ENCODE measurements at places on chromosomes 11 and 22.
A peak's percentile ranks its signal among the peaks of the same experiment; 100 is the strongest.

DNA sequence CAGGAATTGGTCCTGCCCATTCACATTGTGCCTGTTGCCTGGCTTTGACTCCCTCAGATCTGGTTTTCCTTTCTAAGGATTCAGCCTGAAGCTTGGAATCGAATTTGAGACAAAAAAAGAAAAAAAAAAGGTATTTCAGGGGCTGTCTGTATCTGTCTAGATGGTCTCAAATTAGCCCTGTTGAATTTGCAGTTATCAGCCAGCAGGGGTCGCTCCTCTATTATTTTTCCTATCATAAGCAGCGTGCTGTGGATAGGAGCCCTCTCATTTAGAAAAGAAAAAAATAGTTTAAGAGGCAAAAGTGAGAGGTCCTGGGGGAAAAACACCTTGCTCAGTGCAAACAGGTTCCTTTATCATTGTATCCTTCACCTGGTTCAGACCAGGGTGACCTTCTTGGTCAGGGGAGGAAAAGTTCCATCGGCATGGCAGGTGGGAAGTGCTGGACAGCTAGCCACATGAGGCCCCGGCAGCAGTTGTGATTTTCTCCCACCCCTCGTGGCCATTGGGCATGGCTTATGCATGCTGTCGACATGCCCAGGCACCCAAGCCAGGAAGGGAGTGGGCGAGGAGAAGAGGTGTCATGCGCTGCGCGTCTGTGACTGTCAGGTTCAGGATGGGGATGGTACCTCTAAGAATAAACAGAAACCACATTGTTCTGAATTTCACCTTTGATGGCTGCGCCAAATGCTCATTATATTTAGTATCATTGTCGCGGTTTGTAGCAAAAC lies 13.1 kb downstream of the OR5AK2 start:
- no peaks in the 10 kb centered on the region for H3K27me3 ChIP-seq
- no peak overlapping the region for H3K4me3 ChIP-seq
- no peaks in the 10 kb centered on the region for H3K4me1 ChIP-seq
- no peak for DNase-seq
- no peak overlapping the region for H3K27ac ChIP-seq
- H3K36me3 ChIP-seq = no peaks in the 10 kb centered on the region

DNA sequence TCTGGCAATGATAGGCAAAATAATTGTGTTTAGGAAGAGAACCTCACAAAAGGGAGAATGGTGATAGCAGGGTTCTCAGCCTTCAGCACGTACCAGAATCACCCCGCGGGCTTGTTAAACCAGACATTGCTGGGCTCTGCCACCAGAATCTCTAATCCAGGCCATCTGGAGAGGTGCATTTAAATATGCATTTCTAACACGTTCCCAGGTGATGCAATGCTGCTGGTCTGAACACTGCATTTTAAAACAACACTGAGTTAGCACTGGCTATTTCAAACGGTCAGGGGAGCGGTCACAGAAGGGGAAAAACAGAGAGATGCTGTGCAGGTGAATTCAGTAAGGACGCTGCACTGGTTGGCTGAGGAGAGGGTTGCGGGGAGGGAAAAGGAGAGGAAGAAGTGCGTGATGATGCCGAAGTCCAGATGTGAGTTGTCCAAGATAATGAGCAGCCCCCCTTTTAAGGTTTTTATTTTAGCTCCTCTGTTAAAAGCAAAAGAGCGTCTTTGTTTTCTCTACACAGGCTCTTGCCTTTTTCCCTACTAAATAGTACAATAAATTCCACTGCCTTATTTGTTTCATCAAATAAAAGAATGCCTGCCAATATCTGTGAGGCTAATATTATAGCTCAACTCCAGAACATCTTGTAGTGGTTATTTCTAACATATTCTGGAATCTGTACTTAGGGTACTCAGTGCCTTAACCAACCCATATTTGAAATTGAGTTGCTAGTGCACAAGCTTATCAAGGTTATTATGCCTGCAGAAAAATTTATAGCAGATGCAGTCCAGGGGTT lies 109.6 kb upstream of the POU2AF2 start:
- H3K36me3 ChIP-seq = no peaks in the 10 kb centered on the region
- H3K27me3 ChIP-seq = peaks cover 9% of the 10 kb centered on the region
- H3K27ac ChIP-seq = no peak overlapping the region
- no peak overlapping the region for H3K4me3 ChIP-seq
- no peak for DNase-seq

- peaks cover 36% of the 10 kb centered on the region for H3K27me3 ChIP-seq
- H3K27ac ChIP-seq = no peak overlapping the region
- no peaks in the 10 kb centered on the region for H3K4me1 ChIP-seq
- no peak overlapping the region for H3K4me3 ChIP-seq
These were observed 20.7 kb downstream of the CACNG2 start for GRCh38 chr22:36682811-36683210.

- H3K4me1 ChIP-seq = no peaks in the 10 kb centered on the region
- H3K36me3 ChIP-seq = no peaks in the 10 kb centered on the region
- H3K27me3 ChIP-seq = peaks cover 1% of the 10 kb centered on the region
- H3K27ac ChIP-seq = no peak overlapping the region
- DNase-seq = no peak
These were observed 23.1 kb upstream of the CAPRIN1 start for GRCh38 chr11:34028425-34028824.

DNA sequence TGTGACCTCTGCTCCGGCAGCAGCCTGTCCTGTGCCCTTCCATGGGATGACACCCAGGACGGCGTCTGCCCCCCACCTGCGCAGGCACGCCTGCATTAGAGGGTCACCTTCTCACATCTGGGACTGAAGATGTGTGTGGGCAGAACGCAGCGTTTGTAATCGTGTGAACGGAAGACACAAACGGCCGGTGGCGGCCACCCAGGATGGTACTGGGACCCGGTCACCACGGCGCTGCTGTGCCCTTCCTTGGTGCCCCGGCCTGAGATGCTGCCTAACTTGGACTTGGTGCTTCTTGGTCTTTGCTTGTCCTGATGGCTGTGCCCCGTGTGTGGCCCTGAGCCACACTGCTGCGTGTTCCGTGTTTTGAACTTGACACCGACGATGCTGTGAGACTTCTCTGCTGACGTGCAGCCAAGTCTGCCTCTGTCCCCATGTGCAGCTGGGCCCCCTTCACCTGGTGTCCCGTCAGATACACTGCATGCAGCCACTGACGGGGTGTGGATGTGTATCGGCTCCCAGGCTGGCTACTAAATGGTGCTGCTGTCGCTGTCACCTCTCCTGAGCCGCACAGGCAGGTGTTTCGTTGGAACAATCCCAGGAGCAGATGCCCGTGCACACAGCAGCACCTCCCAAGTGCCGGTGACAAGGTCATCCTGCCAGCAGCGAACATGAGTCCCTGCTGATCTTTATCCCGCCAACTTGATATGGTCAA lies 21.4 kb downstream of the YPEL1 start:
- H3K27ac ChIP-seq = no peak overlapping the region
- peaks cover 8% of the 10 kb centered on the region for H3K4me1 ChIP-seq
- H3K4me3 ChIP-seq = no peak overlapping the region

DNA sequence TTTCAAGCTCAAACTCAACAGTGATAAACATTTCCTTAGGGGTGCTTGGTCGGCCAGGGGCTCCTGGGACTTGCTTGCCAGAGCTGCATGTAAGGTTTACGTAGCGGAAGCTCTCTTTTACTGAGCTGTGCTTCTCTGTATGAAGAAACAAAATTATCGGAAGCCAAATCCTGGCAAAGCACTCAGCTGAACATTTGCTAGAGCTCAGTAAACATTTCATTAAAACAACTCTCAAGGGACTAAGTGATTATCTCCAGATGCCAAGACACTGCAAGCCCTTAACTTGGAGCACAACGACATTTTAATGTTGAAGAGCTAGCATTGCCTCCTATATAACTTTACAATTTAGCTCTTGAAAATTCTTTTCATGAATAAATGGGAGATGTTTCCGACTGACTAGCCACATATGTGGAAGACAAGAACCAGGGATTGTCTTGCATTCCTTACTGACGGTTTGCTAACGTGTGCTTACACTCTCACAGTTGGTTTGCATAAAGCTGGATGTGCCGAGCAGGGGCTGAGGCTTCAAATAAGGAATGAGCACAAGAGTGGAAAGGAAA lies 43.4 kb downstream of the SCUBE2 start:
- H3K36me3 ChIP-seq = no peaks in the 10 kb centered on the region
- H3K4me3 ChIP-seq = no peak overlapping the region
- H3K27me3 ChIP-seq = no peaks in the 10 kb centered on the region
- H3K27ac ChIP-seq = no peak overlapping the region
- DNase-seq = no peak
- no peaks in the 10 kb centered on the region for H3K4me1 ChIP-seq

GRCh38 chr11:7657306-7658025 lies 15.8 kb downstream of the CYB5R2 start:
- H3K4me1 ChIP-seq = no peaks in the 10 kb centered on the region
- H3K4me3 ChIP-seq = no peak overlapping the region
- no peaks in the 10 kb centered on the region for H3K27me3 ChIP-seq
- H3K27ac ChIP-seq = no peak overlapping the region
- peak; percentile 39 for DNase-seq
- H3K36me3 ChIP-seq = peaks cover 5% of the 10 kb centered on the region

- H3K36me3 ChIP-seq = no peaks in the 10 kb centered on the region
- no peak for DNase-seq
- H3K27me3 ChIP-seq = no peaks in the 10 kb centered on the region
- no peaks in the 10 kb centered on the region for H3K4me1 ChIP-seq
- no peak overlapping the region for H3K4me3 ChIP-seq
These were observed 53.6 kb downstream of the ST3GAL4 start for GRCh38 chr11:126408901-126409619.

DNA sequence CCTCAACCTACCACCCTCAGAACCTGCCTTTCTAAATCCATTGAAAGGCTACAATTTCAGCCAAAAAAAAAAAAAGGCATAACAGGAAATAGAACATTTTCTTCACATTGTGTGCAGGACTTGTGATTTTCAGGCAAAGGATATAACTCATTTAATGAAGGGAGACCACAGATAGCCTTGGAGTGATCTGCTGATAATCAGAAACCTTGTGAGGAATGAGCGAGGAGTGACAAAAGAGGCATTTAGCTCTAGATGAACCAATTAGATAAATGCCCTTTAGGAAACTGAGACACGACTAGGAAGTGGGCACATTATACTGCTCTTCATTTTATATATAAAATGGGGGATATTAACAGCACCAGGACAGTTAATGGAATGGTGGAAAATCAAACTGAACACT lies 216.5 kb upstream of the GRIA4 start:
- no peaks in the 10 kb centered on the region for H3K4me1 ChIP-seq
- no peak overlapping the region for H3K27ac ChIP-seq
- H3K36me3 ChIP-seq = no peaks in the 10 kb centered on the region
- no peak for DNase-seq

DNA sequence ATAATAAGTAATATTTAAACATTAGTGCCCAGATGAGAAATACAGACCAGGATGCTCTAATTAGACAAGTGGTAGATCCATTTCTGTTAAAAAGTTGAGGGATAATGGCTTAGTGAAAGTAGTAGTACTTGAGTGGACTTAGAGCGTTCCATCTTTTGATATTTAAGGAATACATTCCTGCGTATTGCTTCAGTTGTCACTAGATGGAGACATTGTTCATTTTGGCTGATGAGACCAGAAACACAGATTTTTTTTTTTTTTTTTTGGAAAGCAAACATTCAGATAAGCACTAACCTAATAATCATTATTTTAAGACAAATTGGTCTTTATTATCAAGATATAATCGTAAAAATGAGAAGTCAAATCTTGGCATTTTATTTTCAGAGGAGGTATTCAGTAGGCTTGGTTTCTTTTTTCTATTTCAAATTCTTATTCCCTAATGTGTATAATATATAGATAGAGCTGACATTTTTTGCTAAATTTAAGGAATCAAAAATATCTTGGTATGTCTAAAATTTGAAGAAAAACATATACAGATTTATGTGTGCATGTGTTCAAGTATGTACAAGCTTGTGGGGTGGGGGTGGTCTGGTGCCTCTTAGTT lies 92.9 kb downstream of the DYNC2H1 start:
- no peaks in the 10 kb centered on the region for H3K36me3 ChIP-seq
- DNase-seq = no peak
- no peaks in the 10 kb centered on the region for H3K4me1 ChIP-seq
- no peaks in the 10 kb centered on the region for H3K27me3 ChIP-seq
- no peak overlapping the region for H3K27ac ChIP-seq

DNA sequence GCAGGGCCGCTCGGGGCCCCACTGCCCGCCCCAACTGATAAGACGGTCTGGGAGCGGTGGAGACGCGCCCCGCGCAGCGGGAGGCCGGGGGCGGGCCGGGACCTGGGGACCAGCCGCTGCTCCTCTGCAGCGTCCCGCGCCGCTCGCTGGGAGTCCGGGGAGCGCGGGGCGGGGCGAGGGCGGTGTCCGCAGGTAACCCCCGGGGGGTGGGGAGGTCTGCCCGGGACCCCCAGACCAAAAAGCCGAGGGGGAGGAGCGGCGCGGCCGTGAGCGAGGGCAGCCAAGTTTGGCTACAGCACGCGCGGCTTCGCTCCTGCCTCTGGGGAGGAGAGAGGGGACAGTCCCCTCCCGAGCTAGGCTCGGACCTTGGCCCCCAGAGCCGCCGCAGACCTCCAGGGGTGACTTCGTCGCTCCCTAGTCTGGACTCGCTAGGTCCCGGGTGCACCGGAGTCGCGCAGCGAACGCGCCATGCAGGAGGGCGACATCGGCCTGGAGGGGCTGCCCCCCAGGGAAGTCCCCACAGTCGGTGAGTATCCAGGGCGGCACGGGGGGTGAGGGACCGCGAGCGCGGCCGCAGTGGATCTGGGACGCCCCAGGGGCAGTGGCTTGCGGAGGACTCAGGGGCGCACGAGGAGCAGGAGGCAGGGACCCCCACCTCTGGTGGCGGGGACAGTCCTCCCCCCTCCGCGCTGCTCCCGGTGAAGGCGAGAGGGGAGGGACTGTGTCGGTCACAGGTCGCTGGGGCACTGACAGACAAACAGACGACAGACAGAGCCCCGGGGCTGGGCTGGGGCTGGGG lies 92.3 kb upstream of the ANO1 start:
- DNase-seq = no peak
- peaks cover 52% of the 10 kb centered on the region for H3K27me3 ChIP-seq
- no peaks in the 10 kb centered on the region for H3K4me1 ChIP-seq

DNA sequence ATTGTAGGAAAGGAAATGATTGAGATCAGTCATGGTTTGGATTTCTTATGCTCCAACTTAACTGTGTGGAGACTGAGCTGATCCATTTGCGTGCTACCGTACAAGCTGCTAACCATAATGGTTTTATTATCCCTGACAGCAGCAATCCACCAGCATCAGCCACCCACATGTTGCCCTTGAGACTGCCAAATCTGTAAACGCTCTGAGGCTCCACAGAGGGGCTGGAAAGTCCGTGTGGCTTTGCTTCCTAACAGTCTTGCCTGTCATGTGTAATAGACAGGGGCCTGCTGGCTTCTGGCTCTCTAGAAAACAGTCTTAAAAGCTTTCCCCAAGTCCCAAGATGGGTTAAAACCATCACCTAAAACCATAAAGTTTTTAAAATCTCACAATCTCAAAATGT lies 30.1 kb downstream of the ATG16L2 start:
- H3K27ac ChIP-seq = no peak overlapping the region
- H3K4me3 ChIP-seq = no peak overlapping the region
- no peaks in the 10 kb centered on the region for H3K27me3 ChIP-seq
- H3K4me1 ChIP-seq = peaks cover 5% of the 10 kb centered on the region
- peaks cover 7% of the 10 kb centered on the region for H3K36me3 ChIP-seq

Measured in activated CD4-positive, alpha-beta memory T cell treated with anti-CD3 and anti-CD28 coated beads for 36 hours (primary cell).